ENCODE measurements at places on chromosomes 5 and 9.

DNA sequence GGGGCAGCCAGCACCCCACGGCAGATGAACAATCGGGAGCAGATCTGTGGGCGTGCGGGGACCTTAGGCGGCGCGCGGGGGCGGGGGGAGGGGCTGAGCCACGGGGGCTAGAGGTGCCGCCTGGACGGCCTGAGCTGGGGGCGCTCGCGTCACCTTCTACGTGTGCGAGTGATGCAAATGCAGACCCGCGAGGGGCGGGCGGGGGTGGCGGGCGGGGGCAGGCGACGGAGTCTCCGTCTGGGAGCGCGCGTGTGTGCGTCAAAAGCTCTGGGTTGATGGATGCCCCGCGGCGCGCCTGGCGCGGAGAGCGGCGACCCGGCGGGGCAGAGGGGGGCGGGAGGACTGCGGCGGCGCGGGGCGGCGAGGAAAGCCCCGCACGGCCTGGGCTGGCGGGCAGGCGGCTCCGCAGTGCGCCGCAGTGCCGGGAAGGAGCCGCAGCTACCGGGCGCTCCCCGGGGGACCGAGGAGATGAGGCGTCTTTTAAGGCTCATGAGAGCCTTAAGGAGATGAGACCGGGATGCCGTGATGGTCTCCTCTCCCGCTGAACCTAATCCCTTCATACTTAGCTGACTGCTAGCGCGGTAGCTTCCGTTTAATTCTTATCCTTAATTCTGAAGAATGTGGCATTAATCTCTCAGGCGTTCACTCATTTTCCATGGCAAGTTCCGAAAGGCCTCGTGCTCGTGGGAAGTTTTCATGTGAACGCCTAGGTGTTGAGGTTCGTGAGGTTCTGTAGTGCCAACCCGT, 1.5 kb downstream of the SV2C start:
- peak; percentile 9 for DNase-seq

DNA sequence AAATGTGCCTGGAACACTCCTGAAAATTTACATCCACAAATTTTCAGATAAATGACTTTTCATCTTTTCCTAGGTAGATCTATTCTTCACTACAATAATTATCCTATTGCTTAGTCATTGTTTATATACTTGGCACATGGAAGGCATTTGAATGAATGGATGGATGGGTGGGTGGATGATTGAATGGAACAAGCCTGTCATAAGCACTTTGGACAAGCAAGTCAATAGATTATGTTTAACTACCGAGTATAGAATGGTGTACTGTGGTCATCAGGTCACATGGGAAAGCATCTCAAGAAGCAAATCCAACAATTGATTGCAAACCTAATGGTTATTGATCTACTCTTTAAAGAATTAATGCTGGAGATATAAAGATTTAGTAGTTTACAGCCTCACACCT, 114.4 kb upstream of the DMRTA1 start:
- no peak for DNase-seq

- DNase-seq, result no peak
Measured at GRCh38 chr9:96107436-96107835, 194.5 kb downstream of the HSD17B3 start.

GRCh38 chr5:82747986-82748385, 329.2 kb downstream of the TMEM167A start:
- DNase-seq, result no peak

DNA sequence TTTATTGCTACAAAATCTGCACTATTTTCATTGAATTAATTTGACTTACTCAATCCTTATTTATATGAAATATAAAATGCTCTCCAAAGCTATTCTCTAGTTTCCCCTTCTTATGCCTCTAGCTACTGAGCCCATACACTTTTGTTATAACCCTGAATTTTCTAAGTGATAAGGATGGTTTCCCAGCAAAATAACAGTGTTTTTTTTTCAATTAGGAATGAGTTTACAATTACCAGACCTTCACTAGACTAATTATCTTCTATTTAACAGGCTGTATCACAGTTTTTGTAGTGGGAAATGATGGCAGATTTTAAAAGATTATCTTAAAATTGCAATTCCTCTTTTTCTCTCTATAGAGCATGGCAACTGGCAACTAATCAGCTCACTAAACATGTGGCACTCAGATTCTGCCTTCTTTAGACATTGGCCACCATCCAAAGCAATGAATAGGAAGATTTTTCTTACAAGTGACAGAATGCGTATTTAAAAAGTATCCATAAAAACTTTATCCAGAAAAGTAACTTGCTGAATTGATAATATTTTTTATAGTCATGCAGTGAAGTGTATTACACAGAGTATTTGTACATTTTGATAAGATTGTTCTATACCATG, 585.7 kb upstream of the ZNF608 start:
- no peak for DNase-seq

DNA sequence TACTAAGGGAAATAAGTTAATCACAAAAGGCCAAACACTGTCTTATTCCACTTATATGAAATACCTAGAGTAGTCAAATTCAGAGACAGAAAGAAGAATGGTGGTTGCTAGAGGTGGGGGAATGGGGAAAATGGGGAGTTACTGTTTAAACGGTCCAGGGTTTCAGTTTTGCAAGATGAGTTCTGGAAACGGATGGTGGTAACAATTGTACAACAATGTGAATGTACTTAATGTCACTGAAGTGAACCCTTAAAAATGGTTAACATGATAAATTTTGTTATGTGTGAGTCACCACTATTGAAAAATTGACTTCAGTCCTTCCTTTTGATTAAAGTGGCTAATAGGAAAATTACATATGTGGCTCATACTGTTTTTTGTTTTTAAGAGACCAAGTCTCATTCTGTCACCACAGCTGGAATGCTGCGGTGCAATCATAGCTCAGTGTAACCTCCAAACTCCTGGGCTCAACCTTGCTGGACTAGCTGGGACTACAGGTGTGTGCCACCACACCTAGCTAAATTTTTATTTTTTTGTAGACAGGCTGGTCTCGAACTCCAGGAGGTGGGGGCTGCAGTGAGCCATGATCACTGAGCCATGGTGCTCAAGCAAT, 8.7 kb downstream of the UBQLN1 start:
- DNase-seq, result no peak

DNA sequence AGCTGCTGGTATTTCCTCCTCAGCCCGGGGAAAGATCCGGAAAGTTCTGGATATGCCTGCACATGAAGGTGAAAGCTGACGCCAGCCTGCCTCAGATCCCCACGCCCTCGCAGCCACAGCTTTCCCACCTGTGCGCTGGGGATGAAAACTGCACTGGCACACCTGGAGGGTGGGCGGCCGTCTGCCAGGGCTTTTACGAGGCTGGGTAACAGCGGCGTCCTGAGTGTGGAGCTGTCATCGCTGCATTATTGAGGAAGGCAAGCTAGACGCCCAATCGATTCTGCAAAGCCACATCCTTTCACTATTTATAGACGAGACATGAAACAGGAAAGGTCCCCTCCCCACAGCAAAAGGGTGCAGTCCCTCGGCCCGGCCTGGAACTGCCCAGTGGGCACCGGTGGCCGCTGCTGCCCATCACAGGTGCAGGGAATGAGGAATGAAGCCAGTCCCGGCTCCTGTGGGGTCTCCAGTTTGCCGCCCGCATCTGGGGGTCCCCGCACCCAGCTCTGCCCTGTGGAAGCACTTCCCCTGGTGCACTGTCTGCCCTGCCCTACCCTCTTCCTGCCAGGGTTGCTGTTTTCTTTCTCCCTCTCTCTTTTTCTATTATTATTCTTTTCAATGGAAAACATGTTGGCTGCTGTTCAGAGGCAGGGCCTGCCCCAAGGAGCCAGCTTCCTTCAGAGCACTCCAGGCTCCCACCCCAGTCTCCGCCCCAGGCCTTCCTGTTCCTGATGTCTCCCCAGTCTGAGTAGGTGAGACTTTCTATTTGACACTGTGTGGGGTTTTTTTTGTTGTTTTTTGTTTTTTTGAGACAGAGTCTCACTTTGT, 7.0 kb downstream of the NOTCH1 start:
- DNase-seq, result no peak

DNA sequence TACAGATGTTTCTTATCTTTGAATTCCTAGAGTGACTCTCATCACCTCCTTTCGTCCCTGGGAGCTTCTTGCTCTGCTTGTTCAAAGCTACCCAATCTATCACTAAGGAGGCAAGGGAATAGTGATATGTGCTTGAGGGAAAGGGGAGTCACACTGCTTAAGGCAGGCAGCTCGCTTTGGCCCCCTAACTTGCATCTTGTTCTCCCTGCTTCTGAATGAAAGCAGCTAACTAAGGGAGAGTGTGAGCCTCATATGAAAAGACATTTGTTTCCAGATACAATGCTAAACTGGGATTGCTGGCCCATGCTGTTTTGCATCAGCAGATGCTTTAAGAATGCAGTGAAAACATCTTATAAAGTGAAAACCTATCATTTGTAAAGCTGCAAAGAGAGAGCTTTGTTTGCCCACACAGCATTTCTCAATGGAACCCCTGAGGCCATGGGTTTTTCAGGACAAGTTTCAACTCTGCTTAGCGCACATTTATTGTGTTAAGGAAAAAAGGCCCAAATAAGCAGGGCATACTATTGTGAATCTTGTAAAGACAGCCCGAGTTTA, 367.9 kb upstream of the ADAMTSL1 start:
- no peak for DNase-seq

GRCh38 chr5:127187706-127188105, 102.9 kb upstream of the MEGF10 start:
- DNase-seq, result no peak

DNA sequence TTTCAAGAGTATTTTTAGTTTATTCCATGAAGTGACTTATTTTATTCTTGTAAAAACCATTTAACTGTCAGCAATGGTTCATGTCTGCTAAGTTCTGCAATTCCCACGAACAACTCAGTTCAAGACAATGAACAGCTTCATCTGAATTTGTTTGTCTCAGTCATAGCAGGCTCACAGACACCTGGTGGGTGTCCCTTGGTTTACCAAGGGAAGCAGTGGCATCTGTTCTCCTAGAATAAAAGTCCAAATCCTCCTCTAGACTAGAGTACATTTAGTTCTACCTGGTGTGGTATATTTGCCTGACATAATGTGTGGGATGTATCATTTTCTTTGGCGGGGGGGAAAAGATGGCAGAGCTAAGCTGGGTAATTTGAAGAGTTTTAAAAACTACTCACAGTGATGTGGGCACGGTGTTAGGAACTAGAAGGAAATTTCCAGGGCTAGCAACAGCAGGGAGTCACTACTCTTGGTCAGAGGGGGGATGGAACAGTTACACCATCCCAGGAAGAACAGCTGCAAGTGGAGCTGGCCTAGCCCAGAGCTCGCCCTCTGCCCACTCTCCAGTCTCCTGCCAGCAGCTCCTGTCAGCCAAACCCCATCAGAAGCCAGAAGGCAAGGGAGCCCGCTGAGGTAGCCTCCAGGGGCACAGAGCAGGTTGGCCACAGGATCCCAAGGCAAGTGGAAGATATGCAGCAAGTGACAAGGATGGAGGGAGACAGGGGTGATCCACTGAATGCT, 100.3 kb downstream of the PJA2 start:
- no peak for DNase-seq

GRCh38 chr9:84170521-84171141, 169.9 kb downstream of the SLC28A3 start:
- no peak for DNase-seq

DNA sequence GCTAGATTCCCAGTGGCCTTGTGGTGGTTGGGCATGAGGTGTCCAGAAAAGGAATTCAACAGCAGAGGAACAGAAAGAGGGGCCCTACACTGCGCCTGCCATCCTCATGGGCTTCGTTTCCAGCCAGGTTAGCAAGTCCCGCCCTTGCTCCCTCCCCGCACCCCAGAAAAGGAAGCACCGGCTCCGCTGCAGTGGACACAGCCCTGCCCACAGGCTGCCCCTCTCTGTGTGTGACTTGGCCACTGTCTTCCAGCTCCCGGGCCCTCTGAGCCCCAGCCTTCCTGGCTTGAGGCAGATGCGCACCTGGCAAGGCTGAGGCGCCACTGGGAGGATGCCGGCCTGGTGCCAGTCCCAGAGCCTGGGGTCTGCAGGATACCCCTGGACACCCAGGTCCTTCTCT, 305.0 kb upstream of the IRX4 start:
- no peak for DNase-seq

GRCh38 chr9:133585481-133586351, 23.5 kb downstream of the FAM163B start:
- no peak for DNase-seq

DNA sequence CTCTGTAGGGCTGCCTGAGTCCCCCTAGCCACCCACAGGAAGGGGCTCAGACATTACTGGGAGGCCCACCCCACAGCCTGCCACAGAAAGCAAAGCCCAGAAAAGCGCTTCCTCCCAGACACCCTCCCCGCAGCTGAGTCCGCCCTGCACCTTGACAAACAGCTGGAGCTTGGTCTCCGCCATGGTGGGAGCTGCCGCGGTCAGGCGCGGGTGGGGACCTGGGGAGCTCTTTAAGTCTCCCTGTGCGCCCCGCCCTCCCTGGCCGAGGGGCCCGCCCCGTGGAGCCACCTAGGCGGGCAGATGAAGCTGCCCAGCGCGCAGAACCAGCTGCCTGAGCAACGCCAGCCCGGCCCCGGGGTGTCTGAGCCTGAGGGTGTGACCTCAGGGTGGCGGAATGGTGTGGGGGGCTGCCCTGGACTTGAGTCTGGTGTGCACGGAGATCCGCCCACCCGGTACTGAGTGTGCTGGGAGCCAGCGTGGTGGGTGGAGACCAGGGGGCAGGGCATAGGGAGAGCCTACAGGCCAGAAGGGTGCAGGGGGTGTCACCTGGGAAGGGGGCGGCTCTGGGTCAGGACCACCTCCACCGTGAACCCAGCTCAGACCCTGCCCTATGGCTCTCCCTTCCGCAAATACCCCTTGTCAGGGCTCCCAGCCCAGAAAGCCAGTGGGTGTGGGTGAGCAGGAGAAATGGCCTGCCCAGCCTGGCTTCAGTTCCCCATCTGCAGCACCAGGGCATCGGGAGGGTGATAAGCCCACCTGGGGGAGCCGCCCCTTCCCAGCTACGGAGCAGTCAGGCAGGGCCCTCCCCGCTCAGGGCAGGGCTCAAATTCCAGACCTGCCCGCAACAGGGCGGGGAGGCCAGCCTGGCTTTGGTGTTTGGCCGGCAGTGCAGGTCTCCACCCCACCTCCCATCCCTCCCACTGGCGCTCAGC, at the start of gene CLIC3:
TSS of gene CLIC3 (minus strand) at position 208 of the 932 bp plus-strand sequence. CDS start at position 183, 25 bp downstream.
- DNase-seq, result no peak

GRCh38 chr9:15086156-15086763, 176.0 kb upstream of the FREM1 start:
- no peak for DNase-seq

DNA sequence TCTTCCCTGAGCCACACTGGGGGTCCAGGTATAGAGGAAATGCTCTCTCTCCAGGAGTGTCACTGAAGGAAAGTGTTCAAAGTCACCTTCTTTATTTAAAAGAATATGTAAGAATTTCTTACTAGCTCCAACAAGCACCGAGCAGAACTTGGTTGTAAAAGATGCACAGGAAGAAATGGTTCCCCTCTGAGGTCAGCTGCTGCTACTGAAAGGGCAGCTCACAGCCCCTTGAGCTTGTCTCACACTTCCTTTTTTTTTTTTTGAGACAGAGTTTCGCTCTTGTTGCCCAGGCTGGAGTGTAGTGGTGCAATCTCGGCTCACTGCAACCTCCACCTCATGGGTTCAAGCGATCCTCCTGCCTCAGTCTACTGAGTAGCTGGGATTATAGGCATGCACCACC, 77.2 kb downstream of the PRRT1B start:
- DNase-seq, result no peak

- no peak for DNase-seq
Measured at GRCh38 chr9:134323741-134324358, 2.4 kb upstream of the RXRA start.

Data from activated T-cell treated with anti-CD3 and anti-CD28 coated beads for 4 hours (primary cell).